T-helper 9 cell (primary cell): ENCODE measurements at places on chromosomes 7 and 10.

GRCh38 chr7:128831178-128831993, 1.2 kb downstream of the FLNC start:
- no peak for DNase-seq

GRCh38 chr7:136016649-136017395, 39.7 kb upstream of the MTPN start:
- DNase-seq = no peak

- no peak for DNase-seq
Observed at GRCh38 chr7:7563813-7564212, 2.9 kb upstream of the MIOS start.

DNA sequence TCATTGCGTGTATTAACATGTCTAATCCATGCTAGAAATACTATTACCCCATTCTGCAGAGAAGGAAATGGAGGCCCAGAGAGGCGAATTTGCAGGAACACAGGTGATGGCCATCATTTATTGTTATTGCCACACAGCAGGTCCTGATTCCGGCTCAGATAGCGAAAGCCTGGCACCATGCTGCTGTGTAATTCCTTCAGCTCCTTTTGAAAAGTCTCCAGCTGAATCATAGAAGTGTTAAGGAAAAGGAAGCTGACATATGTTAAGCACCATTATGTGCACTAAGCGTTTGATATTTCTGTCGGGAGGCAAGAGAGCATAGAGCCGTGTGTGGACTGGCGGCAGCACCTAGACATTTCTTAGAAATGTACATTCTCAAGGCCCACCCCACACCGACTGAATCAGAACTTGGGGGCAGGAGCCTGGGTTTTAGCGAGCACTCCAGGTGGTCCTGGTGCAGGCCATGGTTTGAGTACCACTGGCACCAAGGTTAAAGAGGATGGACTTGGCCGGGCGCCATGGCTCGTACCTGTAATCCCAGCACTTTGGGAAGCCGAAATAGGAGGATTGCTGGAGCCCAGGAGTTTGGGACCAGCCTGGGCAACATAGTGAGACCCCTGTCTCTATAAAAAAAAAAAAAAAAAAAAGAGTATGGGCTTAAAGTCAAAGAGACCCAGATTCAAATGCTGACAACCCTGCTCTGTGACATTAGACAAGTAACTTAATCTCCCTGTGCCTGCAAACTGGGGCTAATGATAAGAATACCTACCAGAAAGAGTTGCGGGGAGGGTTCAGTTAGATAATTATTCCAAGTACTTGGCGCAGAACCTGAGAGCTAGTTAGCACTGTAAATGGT, 52.2 kb downstream of the UNC5B start:
- no peak for DNase-seq

DNA sequence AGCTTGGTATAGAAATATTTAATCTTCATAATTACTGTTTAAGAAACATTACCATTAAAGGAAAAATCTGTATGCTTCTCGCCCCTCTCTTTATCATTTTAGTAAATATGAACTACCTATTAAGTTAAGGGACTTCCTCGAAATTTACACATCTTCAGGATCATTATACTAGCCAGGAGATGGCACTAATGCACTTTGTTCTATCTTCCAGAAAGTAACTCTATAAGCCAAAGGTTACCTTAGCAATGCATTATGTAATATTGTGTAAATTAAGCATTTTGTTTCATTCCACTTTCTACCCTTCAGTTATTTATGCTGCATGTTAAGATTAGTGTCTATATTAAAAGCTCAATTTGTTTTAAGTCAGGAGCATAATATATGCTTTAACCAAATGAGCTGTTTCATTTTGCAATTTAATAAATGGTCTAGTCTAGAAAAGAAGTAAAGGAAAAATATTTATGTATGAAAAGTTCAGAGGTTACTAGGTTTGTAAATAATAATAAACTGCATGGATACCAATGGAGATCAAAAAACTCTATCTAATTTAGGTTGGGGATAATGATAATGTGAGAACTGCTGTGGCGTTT, 128.5 kb downstream of the ANKRD7 start:
- no peak for DNase-seq

- no peak for DNase-seq
Observed at GRCh38 chr7:25456467-25457171, 228.3 kb upstream of the NPVF start.

DNA sequence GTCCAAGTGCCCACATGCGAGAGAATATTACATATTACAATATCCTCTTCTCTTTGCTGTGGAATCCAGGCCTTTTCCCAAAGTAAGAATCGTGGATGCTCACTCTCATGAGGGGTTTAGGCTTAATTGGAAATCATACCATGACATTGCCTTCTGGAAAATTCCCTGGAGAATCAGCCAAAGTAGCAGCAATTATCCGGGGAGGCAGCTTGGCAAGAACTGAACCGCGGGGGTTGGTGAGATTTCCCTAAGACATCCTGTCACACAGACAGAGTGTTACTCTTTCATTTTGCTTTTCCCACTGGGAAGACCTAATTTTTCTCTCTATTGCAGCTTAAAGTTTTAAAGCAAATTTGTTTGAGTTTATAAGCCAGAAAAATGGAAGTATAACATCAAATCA, 463.6 kb upstream of the DPP6 start:
- no peak for DNase-seq

DNA sequence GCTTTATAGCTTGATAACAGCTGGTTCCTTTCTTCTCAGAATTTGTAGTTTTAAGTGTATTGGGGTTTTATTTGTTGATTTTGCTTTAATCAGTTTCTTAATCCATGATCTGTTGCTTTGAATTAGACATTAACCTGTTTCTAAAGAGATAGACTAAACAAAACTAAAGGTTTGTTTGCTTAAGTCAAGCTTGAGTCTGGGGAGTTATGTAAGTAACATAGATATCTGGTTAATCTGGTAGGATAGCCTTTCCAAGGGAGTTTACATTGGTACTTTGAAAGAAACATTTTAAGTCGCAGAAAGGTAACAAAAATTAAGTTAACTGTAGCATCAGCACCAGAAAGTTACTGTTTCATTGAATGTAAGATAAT, 5.4 kb downstream of the PPP2R2D start:
- no peak for DNase-seq

DNA sequence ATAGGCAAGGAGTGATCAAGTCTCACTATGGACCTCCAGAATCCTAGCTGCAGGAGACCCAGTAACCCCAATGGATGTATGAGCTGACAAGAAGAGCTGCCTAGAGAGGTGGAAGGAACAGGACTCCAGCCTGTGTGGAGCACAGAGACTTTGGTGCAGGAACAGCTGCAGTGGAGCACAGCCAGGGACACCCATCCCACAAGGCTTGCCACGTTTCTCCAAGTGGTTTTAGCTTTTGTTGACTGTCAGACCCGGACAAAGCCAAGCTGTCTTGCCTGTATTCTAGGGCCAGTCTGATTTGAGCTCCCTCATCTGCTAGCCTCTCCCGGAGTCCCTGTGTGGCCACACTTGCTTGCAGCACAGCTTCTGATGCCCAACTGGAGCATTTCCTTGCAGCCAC, 224.7 kb downstream of the CHRM2 start:
- DNase-seq = no peak

GRCh38 chr7:125926621-125927020, 997.0 kb upstream of the POT1 start:
- no peak for DNase-seq

DNA sequence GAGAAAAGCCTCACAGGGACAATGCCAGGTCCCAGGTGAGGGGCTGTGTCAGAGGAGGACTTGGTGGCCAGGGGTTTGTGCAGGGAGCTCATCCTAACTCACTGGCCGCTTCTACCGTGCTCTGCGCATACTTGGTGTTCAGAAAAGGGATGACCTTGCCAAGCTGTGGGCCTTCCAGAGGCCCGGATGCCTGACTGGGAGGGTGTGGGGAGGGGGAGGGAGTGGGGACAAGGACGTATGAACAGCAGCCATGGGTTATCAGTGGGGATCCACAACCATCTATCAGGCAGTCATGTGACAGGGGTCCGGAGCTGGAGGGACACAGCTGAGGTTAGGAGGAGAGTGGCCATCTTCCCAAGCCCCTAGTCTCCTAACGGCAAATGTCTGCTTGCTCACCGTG, 6.2 kb downstream of the SFXN4 start:
- no peak for DNase-seq
